ENCODE measurements at places on chromosomes 2 and 18.

- DNase-seq: peak; percentile 61
Measured at GRCh38 chr2:160375802-160376469, 117.7 kb downstream of the RBMS1 start.

- no peak for DNase-seq
Measured at GRCh38 chr18:26999797-27000196, 134.3 kb upstream of the AQP4 start.

GRCh38 chr2:66461664-66462500 is 27.0 kb downstream of the MEIS1 start:
- DNase-seq: no peak

- no peak for DNase-seq
Measured at GRCh38 chr2:23546913-23547312, 161.9 kb downstream of the KLHL29 start.

DNA sequence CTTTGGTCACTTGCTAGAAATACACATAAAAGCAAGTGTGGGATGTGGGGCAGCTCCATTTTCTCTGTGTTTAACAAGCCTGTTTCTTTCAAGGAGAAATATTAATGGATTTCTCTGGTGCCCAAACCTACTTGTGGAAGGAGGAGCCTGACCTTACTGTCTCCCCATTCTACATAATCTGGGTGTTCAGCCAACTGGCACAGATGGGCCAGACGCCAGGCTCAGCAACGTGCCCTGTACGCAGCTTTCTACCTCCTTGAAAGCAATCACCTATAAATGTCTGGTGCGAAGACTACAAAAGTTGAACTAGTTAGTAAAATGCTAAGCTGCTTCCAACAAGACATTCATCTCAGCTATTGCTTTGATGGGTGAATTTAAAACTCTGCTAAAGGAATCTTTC is 33.2 kb upstream of the MYO3B start:
- no peak for DNase-seq

GRCh38 chr2:100365434-100365833 is 43.1 kb upstream of the LONRF2 start:
- DNase-seq: peak; percentile 97

- no peak for DNase-seq
Measured at GRCh38 chr2:188517549-188518215, 226.0 kb downstream of the GULP1 start.

- DNase-seq: no peak
Measured at GRCh38 chr2:239667431-239667985, 266.7 kb upstream of the HDAC4 start.

GRCh38 chr2:206051912-206052311 is 34.1 kb downstream of the INO80D start:
- no peak for DNase-seq

GRCh38 chr18:11760498-11761167 is 71.6 kb downstream of the GNAL start:
- no peak for DNase-seq

DNA sequence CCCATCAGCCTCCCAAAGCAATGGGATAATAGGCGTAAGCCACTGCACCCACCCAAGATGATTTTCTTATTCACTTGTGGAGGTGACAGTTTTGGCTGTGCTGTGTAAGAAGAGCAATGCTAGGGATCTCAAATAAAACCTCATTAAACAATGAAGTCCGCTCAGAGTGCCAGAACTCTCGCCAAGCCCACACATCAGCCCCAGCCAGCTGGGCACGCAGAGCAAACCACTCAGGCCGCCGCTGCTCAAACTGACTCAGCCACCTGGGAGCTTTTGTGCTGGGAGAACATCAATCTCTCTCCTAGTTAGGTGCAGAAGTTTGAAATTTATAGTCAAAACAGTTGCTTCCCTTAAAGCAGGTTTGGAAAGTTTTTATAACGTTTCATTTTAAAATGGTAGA is 47.6 kb downstream of the RNF152 start:
- DNase-seq: no peak

GRCh38 chr2:191270306-191271161 is 25.3 kb downstream of the MYO1B start:
- DNase-seq: no peak

DNA sequence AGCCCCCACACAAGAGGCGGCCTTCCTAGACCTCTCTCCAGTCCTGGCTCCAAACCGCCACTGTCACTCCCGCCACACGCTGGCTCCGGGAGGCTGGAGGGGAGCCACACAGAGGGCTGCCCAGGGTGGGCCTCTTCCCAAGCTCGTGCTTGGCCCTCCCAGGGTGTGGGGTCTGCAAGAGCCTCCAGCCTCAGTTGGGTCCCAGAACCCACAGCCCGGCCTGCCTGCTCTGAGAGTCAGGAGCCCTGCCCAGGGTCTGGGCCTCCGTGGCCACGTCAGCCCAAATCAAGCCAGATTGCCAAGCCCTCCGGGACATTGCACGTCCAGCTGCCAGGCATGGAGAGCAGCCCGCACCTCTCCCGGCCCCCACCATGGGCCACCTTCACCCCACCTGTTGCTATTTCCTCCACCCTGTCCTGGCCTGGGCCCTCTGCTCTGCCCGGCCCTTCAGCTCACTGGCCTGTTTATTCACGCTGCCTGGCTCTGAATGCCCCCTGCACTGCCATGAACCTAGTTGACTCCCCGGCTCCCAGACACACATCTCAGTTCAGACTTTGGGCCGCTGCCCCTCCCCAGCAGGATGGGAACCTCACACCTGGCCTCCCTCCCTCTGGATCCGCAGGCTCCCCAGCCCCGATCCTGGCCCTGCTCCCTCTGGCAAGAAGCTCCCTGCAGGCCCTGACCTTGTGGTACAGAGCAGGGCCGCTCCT is 61.0 kb downstream of the BIN1 start:
- DNase-seq: no peak

- DNase-seq: peak; percentile 62
Measured at GRCh38 chr2:105187531-105187930, 54.0 kb upstream of the GPR45 start.

- no peak for DNase-seq
Measured at GRCh38 chr2:64000630-64001381, 18.4 kb downstream of the VPS54 start.

- no peak for DNase-seq
Measured at GRCh38 chr2:217096474-217097225, 236.8 kb upstream of the TNP1 start.

DNA sequence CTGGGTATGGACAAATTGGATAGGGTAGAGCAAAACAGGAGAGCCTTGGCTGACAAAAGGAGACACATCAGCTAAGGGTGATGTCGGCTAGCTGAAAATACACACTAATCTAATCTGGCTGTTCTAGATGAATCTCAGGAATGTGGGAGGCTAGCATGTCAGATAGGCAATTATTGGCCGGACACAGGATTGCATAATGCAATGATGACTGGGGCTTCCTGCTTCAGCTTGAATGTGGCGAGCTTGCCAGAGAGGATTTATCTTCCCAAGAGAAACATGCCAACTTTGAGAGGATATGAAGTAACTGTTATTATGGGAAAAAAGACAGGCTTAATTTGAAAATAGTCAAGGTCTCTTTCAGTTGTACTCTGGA is 102.4 kb downstream of the TRIB2 start:
- DNase-seq: peak; percentile 98

DNA sequence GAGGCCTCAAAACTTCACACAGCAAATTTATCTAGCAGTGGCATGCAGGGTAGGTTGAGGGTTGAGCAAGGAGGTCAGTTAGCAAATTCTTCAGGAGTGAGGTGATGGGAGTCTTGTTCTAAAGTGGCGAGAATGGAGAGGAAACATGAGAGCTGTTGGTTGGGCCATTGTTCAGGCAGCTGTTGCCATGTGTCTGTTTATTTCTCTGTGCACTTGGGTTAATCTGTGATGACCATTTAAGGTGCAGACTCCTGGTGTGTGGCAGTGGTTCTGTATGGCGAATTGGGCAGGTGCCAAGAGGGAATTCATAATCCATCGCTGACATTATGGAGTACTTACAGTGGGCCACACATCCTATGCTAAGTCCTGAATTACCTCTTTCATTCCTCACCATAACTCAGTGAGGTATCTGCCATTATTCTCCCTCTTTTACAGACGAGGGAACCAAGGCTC is 30.4 kb downstream of the TMEM178A start:
- DNase-seq: peak; percentile 90

DNA sequence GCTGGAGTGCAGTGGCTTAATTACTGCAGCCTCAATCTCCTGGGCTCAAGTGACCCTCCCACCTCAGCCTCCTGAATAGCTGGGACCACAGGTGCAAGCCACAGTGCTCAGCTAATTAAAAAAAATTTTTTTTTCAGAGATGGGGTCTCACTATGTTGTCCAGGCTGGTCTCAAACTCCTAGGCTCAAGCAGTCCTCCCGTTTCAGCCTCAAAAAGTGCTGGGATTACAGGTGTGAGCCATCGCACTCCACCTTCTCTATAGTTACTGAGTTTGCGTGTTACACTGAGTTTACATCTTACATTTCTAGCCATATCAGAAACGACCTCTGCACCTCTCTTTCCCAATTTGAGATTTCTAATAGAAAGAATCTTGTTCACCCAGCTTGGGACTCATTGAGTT is 53.6 kb upstream of the EML4 start:
- no peak for DNase-seq

DNA sequence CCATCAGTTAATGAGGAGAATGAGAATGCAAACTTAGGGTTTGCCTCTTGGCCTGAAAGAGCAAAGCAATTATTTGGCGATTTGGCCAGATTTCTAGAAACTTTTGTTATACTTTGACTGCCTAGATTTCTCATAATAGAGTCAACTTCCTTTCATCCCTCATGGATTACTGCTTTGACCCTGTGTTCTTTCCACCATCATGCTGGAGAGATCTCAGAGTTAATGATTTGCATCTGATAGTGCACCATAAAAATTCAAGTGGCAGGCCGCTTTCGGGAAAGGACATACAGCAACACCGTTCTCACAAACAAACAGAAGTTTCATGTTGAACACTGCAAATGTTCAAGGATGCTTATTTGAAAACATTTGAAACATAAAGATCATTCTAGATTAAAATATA is 143.7 kb upstream of the ZFP36L2 start:
- no peak for DNase-seq

- DNase-seq: no peak
Measured at GRCh38 chr2:222305516-222306392, 7.0 kb upstream of the PAX3 start.

DNA sequence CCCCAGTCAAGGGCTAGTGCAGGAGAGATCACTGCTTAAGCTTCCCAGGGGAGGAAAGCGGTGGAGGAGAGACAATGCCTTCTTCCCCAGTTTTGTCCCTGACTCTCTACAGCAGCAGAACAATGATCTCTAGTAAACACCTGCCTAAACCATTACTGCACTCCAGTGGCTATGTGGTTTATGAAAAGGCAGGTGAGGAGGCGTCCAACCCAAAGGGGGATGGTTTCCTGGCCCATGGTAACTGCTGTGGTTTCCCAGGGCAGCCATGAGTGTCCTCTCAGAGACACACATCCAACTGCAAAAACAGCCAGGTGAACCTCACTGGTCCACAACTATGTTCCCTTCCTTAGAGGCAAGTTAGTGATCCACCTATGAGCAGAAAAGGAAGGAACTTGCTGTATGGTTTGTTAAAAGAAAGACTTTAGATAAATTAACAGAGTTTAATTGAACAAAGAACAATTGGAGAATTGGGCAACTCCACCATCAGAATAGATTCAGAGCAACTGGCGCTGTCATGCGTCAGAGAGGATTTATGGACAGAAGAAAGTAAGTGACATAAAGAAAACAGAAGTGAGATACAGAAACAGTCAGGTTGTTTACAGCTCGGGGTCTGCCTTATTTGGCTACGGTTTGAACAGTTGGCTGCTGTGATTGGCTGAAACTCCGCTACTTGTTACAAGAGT is 4.8 kb upstream of the TTC39C start:
- no peak for DNase-seq

DNA sequence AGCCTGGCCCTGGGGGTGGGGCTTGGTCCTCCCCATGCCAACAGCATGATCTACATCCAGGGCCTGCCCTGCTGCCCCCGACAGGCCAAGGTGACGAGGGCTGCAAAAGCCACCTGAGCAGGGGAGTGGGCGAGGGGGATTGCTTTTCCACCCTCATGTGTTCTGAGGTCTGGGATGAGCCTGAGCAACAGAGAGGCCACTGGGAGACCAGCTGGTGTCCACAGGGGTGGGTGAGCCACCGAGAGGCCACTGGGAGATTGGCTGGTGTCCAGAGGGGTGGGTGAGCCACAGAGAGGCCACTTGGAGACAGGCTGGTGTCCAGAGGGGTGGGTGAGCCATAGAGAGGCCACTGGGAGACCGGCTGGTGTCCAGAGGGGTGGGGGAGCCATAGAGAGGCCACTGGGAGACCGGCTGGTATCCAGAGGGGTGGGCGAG is 147.4 kb upstream of the GPC1 start:
- no peak for DNase-seq

DNA sequence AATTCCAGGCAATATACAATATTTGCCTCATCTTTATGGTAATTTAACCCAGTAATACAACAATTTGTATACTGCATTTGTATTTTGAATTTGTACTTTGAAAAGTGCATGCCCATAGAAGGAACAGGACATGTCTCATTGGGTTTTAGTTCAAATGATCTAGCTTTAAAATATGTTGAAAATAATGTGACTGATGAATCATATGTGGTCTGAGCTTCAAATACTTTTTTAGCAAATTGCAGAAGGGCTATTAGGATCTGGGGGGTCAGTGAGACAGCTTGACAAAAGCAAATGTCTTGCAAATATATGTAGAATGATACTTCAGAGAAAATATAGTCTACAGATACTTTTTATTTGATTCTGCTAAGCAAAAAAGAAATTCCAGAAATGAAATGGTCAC is 248.9 kb downstream of the DCC start:
- no peak for DNase-seq

DNA sequence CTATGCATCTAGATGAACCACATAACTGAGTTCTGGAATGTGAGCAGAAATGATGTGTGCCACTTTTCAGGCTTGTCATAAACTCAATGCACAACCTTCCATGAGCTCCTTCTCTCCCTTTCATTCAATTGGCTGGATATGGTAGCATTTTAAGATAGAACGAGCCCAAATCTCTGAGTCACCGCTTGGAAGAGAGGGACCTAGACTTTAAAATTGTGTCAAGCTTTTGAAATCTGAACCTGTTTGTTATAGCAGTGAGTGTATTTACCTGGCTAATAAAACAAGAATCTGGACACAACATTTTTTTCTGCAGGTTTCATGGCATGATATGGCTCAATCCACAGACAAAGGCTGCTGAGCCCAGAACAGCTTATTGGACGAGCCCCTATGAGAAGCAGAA is 297.8 kb upstream of the SPRED2 start:
- DNase-seq: no peak

DNA sequence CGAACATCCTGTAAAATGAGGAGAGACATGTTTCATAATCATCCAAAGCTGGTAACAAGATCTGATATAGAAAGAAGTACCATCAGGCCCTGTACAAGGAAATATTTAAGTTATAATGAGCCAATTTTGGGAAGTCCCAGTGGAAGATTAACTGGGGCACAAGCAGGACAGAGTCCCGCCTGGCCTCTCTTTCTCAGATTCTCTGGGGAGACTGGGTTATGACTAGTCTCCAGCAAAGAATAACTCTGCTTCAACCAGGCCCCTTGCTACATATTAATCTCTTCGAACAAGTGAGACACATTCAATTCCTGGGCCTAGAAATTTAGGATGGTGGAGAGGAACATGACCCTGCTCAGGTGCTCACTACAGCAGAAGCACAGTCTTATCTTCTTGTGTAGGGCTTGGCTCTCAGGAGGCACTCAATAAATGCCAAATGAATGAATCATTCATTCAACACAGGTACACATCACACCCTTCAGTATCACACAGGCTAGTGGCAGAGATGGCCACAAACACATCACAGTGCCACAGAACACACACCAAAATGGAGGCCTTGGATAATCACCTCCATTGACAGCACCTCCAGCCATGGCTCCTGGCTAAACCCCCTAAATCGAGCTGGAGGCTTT is 46.4 kb upstream of the RNF152 start:
- DNase-seq: no peak
